ENCODE measurements at places on chromosomes 12 and 14.

GRCh38 chr14:97107080-97107479 is 309.9 kb downstream of the VRK1 start:
- peak; percentile 3 for DNase-seq

- no peak for DNase-seq
Observed at GRCh38 chr12:29709054-29709453, 74.7 kb downstream of the TMTC1 start.

- DNase-seq: no peak
Observed at GRCh38 chr12:13702381-13702780, 279.0 kb downstream of the GRIN2B start.

- DNase-seq: no peak
Observed at GRCh38 chr12:94753036-94753679, 102.8 kb upstream of the TMCC3 start.

- no peak for DNase-seq
Observed at GRCh38 chr12:106975098-106975497, 11.8 kb downstream of the MTERF2 start.

GRCh38 chr14:32934881-32935633 is 3.6 kb upstream of the NPAS3 start:
- no peak for DNase-seq

DNA sequence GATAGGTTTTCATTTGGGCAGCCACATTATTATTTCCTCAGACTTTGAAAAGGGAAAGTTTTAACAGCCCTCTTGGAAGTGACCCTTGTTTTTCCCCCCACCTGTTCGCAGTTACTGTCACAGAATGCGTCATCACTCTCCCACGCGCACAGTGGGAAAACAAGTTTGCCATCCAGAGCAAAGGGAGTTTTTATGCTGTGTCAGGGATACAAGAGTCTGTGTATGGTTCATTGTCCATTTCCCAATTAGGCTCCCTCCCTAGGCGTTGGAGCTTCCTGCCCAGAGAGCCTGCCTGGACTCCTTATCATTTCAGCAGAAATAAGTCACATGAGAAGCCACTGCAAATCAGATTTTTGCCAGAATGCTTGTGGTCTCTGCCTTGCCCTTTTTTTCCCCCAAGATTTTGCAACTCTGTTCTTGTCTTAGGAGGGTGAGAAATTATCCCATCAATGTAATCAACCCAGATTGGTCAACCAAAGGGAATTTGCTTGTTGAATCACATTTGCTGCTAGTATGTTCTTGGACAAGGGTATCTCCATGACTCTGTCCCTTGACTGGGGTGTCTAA is 104.1 kb downstream of the IGF1 start:
- no peak for DNase-seq

DNA sequence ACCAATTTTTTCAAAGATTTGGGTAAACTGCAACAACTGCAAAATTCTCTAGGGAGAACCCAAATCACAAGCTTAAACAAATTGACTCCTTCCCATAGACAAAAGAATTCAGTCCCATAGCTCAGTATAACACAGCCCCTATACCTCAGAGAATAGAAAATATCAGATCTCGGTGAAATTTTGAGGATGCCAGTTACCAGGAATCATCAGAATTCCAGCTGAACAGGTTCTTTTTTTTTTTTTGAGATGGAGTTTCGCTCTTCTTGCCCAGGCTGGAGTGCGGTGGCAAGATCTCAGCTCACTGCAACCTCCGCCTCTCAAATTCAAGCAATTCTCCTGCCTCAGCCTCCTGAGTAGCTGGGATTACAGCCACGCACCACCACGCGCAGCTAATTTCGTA is 36.7 kb downstream of the ZFYVE1 start:
- DNase-seq: no peak

GRCh38 chr12:58529114-58529665 is 391.1 kb downstream of the LRIG3 start:
- peak; percentile 77 for DNase-seq

- peak; percentile 80 for DNase-seq
Observed at GRCh38 chr14:34113005-34113511, 162.2 kb upstream of the EGLN3 start.

GRCh38 chr14:52119030-52119429 is 50.2 kb upstream of the NID2 start:
- DNase-seq: no peak

- DNase-seq: no peak
Observed at GRCh38 chr12:40107803-40108620, 2.1 kb upstream of the SLC2A13 start.

DNA sequence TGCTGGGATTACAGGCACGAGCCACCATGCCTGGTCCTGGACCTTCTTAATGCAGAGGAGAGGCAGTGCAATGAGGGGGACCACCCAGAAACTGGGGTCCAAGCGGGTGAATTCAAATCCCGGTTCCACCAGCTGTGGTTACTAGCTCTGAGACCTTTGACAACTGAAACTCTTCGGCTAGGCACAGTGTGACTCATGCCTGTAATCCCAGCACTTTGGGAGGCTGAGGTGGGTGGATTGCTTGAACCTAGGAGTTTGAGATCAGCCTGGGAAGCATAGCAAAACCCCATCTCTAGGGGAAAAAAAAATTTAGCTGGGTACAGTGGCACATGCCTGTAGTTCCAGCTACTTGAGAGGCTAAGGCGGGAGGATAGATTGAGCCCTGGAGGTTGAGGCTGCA is 5.0 kb upstream of the CD4 start:
- DNase-seq: no peak

All from fibroblast of upper back skin (primary cell).